ENCODE measurements at places on chromosomes 6 and 20.

DNA sequence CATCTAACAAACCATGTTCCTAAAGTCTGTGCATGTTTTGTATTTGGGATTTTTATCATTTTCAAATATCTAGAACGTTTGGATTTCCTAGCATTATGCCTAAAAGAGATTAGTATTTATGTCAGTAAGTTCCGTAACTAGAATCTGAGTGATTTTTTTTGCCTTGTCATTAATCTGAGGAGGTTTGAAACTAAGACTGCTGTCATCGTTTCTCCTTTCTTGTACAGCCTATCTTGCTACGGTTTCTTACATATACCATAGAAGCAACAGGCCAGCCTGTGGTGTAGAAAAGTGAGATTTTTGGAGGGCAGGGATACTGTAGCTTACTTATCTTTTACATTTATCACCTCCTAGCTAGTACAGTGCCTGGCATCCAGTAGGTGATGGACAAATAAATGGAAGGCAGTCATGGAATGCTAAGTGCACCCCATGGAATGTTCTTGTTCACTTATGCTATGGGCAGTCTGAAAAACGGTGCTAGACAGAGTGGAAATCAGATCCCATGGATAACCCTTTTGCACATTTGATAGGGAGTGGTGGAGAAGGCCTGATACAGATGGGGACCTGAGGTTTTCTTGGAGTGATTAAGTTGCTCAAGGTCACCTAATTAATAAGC, 93.9 kb downstream of the ARID1B start:
- no peak for DNase-seq

DNA sequence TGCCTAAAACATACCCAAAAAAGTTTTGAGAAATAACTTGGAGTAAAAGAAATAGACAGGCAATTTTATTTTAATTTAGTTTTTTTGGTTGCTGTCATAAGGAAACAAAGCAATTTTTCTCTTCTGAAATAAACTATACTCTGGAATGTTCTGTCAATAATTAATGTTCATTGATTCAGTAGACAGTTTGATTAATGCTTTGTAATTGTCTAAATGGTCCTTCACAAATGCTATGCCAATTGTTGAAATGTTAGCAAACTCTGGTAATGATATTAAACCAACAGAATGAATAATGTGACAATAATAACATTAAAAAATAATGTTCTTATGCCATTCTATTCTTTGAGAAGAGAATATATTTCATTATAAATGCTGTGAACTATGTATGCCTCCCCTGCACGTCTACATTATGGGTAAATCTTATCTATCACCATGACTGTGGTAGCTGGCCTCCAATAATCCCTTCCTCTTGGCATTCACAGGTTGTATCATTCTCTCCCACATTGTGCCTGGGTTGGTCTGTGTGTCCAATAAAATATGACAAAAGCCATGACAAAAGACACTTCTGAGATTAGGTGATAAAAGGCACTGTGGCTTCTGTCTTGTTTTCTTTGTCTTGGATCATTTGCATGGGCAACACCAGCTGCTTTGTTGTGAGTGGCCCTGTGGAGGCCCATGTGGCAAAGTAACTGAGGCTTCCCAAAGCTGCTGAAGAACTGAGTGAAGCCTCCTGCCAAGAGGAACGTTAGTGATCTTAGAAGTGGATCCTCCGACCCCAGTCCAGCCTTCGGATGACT, 25.1 kb downstream of the IL20RA start:
- DNase-seq, result no peak

DNA sequence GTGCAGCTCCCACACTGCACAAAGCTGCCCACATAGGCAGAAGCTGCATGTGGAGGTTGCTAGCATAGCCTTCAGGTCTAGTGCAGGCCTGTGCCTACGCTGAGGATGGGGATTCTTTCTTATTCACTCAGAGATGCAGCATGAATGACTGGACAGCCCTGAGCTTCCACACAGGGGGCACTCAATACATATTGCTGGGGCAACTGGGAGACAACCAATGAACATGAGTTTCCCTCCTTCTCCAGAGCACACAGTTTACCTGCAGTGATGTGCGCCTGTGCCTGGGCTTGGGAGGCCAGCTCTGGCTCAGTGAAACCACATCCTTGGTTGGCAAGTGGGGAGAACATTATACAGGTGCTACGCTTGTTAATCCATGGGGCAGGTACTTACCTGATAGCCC, 389.9 kb downstream of the RNGTT start:
- no peak for DNase-seq

DNA sequence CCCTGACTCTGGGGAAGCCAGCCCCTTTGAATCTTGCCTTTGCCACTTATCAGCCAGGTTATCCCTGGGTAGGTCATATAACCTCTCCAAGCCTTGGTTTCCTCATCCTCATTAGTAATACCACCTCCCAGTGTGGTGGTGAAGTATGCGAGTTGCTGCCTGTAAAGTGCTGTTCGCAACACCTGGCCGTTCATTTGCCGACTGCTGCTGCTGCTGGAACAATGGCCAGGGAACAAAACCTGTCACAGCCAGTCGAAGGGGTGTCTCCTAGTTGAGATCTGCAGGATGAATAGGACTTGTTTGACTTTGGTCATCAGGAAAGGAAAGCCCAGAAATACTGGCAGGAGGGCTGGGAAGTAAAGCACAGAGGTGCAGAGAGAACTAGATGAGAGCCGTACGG, 6.1 kb downstream of the MANBAL start:
- peak; percentile 97 for DNase-seq

All from RWPE1 (cell line).